ENCODE measurements at places on chromosomes 7 and 10.

GRCh38 chr10:57015595-57016318 is 654.7 kb upstream of the ZWINT start:
- DNase-seq, result peak; percentile 19

DNA sequence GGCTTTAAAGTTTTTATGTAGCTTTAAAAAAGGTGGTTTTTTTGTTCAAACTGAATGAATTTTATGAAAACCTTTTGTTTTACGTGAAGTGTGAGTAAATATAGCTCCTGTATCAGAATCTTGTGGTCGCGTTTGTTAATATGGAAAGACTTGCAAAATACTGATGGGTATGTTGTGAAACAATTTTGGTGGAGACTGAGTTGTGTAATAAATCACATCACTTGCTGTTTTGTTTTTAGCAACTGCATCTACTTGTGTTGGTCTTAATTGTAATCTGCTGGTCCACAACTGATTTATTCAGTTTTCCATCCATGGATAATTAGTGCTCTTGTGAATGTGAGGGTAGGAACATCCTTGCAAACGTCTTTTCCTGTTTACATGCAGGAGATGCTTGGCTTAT is 10.5 kb downstream of the PLXDC2 start:
- DNase-seq, result no peak

DNA sequence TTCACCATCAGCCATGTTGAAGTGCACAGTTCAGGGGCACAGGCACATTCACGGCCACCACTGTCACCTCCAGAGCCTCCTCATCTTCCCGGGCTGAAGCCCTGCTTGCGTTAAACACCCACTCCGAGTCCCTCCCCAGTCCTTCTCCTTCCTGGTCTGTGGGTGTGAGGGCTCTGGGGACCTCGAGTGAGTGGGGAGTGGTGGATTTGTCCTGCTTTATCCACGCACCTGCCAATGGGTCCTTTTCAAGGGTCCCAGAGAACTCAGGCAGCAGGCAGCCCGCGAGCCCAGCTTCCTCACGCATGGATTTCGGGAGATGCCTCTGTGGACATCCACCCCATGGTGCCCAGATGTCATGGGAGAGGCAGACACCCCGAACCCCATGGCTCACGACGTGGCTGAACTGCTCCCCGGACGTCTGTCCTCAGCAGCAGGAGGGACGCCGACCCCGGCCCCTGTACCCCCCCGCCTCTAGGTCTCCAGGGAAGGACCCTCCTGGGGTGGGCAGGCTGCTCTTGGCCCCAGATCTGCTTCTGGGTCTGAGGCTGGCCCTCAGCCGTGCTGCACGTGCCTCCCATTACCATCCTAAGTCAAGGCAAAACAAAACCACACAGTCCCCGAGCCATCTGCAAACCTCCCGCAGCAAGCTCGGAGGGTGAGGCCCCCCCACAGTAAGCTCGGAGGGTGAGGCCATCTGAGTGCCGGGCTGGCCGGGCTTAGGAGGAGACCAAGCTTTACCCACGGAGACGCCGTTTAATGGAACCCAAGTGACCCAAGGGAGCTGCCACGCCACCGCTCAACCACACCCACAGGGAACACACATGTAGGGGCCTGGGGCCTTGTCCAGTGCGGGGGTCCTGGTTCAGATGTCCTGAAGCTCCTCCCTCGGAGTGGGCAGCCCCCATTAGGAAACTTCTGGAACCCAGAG is 9.0 kb downstream of the CYP2W1 start:
- no peak for DNase-seq

GRCh38 chr10:72784551-72785351 is 92.8 kb downstream of the MCU start:
- DNase-seq, result peak; percentile 36

DNA sequence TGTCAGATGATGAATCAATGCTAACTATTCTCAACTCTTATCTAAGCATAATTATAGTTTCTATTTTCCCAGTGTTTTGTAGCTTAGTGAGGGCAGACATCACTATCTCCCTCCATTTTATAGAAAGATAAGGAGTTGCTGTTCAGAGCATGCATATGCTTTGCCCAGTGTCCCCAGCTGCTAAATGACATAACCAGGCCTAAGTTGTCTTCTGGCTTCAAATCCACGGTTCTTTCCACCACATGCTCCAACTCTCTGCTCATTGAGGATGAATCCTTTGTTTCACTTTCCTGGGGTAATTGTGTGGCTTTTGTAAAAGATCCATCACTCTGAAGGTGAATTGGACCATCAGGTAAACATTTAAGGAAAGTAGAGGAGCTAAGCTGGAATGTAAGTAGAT is 134.0 kb downstream of the SNX10 start:
- no peak for DNase-seq

DNA sequence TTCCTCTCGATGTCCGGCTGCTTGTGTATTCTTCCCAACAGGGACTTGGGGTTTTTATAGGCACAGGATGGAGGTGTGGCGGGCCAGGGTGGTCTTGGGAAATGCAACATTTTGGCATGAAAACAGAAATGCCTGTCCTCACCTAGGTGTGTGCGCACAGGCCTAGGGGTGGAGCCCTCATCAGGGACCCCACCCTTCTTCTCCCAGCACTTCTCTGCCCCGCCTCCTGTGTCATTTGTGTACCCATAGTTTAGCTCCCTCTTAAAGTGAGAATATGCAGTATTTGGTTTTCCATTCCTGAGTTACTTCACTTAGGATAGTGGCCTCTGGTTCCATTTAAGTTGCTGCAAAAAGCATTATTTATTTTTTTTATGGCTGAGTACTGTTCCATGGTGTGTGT is 90.2 kb upstream of the ITGB1 start:
- no peak for DNase-seq

DNA sequence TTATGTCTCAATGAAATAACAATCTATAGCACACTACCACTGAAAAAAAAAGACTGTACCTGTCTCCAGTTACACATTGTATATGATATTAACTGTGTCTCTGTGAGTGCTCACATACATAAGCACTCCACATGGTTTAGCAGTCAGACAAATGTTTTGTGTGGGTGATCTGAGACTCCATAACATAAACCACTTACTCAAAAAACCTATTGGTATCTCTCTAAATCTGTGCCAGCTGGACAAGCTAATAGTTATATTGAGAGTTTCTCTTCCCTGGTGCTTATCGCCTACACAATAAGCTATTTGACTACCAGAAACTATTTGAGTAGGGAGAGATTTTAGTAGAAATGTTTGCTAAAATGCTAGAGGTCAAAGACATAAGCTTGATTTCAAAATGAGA is 190.1 kb upstream of the AGR3 start:
- no peak for DNase-seq

DNA sequence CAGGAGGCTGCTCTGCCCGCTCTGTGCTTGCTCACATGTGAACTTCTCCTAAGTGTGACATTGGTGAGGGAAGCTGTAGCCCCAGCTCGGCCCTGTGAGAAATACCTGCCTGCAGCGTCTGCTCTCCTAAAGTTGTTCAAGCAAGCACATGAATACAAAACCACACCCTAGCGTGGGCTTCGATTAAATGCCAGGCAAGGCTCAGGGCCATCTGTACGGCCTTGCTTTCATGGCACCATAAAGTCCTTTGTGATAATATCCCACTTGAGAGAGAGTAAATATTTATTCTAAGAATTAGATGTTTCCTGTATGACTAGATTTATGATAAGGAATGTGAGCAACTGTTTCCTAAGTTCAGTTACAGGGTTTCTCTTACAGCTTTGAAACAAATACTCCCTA is 262.8 kb upstream of the KLF14 start:
- peak; percentile 77 for DNase-seq

GRCh38 chr7:106598663-106599342 is 62.2 kb downstream of the CCDC71L start:
- DNase-seq, result peak; percentile 55

- no peak for DNase-seq
Measured at GRCh38 chr7:44891372-44891771, 6.0 kb upstream of the PURB start.

DNA sequence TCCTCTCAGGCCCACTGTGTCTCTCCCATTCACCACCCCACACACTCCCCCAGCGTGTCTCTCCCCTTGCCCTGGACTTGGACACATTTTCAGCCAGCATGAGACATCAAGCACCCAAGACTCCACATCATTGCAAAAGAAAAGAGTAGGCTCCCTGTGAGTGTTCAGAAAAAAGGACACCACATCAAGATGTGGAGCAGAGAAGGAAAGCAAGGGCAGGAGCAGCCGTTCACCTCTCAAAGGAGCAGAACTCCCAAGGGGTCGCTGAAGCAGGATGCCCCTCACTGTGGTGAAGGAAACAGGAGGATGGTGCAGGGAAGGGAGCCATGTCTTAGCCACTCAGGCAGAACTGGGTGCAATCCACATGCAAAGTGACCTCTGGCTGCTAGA is 89.9 kb upstream of the MACROH2A2 start:
- DNase-seq, result no peak

Data from prostate gland (tissue), 2 donors.